H7 (cell line): ENCODE measurements at places on chromosomes 12 and 14. TPM values are rescaled to one million over a fixed set of nuclear protein-coding genes. Genes with fewer than 3 reads are reported as not detected.

The ACOT4 gene
- 0.70 and 0.80 TPM in 2 replicates for total RNA-seq

The ZDHHC22 gene
- 8.9 and 11.6 TPM in 2 replicates for total RNA-seq

The IPO8 gene
- 17.3 and 27.8 TPM in 2 replicates for total RNA-seq

The SH2B3 gene
- total RNA-seq, result 21.8 and 26.8 TPM in 2 replicates

The WNT1 gene
- not detected in 2 replicates for total RNA-seq

The KLRB1 gene
- not detected in 2 replicates for total RNA-seq
